Hematopoietic multipotent progenitor cell (in vitro differentiated cells): ENCODE measurements at places on chromosomes 1 and 21. TPM values are rescaled to one million over a fixed set of nuclear protein-coding genes. Genes with fewer than 3 reads are reported as not detected.

PIGK gene
- total RNA-seq, result 12.7 TPM

TTC22 gene
- 5.7 TPM for total RNA-seq

IFFO2 gene
- total RNA-seq, result 30.7 TPM

ANGPTL3 gene
- not detected for total RNA-seq

SPATA46 gene
- total RNA-seq, result not detected

TADA1 gene
- 14.3 TPM for total RNA-seq

PTCH2 gene
- 0.27 TPM for total RNA-seq

CRP gene
- total RNA-seq, result not detected

ZYG11A gene
- not detected for total RNA-seq

AK5 gene
- 0.54 TPM for total RNA-seq

FAM72C gene
- total RNA-seq, result not detected

HOOK1 gene
- total RNA-seq, result 1.3 TPM

AKR7A3 gene
- total RNA-seq, result 0.54 TPM

SLAMF1 gene
- under 0.01 TPM for total RNA-seq

TDRD10 gene
- total RNA-seq, result 0.27 TPM

RAVER2 gene
- 18.0 TPM for total RNA-seq

RBP7 gene
- total RNA-seq, result not detected

HSD11B1 gene
- not detected for total RNA-seq
